Stimulated activated CD4-positive, alpha-beta T cell treated with anti-CD3 and anti-CD28 coated beads, TNF-alpha, amount 100 ng/mL, for 48 hours (primary cell): ENCODE measurements at places on chromosomes 3 and 15.

- DNase-seq, result no peak
Observed at GRCh38 chr3:40827226-40827625, 302.5 kb downstream of the ZNF621 start.

DNA sequence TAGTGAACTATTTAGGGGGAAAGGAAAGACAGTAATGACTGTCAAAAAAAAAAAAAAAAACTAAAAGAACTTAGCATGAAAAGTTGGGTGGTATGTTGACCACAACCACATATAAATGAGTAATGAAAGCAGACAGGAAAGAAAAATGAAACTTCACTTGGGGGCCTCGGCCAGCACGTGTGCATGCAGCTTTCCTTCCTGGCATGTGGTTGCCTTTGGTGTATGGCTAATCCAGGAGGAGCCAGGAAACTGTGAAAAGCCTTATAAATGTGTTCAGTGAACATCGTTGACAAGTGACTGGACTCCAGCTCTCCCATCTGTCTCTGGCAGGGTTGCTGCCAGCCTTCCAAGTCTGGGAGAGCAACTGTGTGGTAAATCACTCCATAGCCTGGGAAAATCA is 195.1 kb downstream of the DTWD1 start:
- no peak for DNase-seq

DNA sequence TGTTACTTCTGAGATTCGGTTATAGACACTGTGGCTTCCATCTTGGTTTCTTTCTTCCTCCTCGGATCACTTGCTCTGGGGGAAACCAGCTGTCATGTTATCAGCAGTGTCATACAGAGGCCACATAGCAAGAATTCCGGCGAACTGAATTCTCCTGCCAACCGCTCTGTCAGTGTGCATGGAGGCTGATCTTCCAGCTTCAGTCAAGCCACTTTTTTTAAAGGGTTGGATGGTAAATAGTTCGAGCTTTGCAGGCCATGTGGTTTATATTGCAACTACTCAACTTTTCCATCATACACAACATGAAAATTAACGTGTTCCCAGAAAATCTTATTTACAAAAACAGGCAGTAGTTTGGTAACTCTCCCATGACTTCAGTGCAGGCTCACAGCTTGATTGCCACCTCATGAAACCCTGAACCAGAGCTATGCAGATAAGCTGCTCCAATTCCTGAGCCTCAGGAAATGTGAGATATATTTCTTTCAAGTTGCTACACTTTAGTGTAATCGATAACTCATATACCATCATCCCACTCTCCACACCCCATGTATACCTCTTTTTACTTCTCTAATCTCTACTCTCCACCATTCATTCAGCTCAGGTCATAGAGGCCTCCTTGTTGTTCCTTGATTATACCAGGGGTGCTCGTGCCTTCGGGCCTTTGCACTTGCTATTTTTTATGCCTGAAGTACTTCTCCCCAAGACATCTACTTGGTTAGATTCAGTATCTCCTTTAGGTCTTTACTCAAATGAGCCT is 7.2 kb downstream of the RPL22L1 start:
- no peak for DNase-seq

- no peak for DNase-seq
Observed at GRCh38 chr3:194133661-194134230, 2.2 kb upstream of the HES1 start.

- DNase-seq, result no peak
Observed at GRCh38 chr3:30659270-30660130, 53.1 kb downstream of the TGFBR2 start.

GRCh38 chr3:59733041-59733809 is 683.4 kb upstream of the CFAP20DC start:
- no peak for DNase-seq

- no peak for DNase-seq
Observed at GRCh38 chr3:53211706-53212702, 43.8 kb downstream of the TKT start.

DNA sequence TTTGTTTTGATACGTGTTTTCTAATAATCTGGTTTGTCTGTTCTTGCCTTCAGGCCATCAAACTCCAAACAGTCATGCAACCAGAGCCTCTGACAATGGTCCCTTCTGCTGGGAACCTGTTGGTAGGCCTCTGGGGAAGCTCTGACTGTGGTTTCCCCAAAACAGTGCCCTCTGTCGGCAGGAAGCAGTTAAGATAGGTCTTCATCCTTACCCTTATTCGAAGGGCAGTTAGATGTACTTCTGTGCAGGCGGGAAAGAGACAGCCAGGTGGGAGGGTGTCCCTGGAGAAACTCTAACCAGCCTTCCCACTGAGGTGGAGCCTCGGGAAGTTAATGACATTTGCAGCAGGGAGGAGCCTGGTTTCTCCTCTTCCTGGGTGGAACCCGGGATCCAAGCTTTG is 81.6 kb upstream of the CHMP2B start:
- DNase-seq, result no peak

DNA sequence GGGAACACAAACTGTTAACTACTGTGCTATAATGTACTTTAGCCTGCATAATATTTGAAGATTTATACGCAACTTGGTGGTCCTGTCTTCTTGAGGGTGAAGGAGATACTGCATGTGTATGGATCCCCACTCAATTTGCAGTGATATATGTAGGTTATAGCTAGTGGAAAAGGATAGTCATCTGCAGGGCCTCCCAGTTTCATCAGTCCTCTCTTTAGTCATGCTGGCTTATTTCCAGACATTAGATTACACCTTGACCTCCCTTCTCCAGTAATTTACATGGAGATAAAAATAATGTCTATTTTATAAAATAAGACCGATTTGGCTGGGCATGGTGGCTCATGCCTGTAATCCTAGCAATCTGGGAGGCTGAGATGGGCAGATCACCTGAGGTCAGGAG is 3.7 kb downstream of the NR1D2 start:
- no peak for DNase-seq

GRCh38 chr15:55549305-55549704 is 38.8 kb downstream of the PYGO1 start:
- DNase-seq, result no peak

DNA sequence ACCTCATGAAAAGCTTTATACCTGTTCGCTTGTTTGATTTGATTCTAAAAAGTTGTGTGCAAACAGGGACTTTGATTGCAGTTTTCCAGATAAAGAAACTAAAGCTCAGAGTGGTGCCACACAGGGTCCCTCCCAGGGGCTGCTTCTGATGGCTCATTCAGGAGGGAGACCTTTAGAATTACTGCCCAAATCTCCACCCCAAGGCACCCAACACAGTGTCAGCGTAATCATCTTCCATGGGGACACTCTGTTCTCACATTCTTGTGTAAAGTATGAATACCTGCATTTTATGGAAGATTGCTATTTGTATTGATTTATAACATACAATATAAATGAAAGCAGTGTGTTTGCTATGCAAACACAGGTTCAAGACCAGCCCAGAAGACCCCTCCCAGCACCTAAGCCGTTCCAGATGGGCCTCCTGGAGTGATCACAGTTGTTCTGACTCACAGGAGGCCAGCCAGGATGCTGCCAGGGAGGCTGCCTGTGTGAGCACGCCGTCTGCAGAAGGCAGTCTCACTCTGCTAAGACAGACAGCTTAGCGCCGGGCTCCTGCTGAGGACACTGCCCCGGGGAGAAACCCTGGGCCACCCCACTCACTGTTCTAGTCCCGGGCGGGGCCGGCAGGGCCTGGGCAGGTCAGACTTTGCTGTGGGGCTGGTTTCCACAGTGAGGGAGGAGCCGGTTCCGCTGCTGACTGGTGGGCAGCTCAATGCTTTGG is 185.6 kb downstream of the FAM43A start:
- DNase-seq, result no peak

DNA sequence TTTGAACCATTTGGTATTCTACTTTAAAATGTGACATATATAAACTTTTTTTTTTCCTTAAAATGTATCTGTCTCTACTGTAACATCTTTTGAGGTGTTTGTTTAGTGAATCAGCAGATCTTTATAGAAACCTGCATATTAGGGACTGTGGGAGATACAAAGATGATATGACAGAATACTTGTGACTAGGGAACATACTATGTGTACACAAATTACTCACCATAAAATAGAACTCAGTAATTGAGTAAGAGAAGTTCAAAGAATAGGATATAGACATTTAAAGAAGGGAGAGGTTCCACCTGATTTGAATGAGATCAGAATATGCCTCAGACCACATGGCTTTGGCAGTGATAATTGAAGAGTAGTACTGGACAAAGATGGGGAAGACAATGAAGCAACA is 47.9 kb downstream of the ATP2C1 start:
- DNase-seq, result no peak

DNA sequence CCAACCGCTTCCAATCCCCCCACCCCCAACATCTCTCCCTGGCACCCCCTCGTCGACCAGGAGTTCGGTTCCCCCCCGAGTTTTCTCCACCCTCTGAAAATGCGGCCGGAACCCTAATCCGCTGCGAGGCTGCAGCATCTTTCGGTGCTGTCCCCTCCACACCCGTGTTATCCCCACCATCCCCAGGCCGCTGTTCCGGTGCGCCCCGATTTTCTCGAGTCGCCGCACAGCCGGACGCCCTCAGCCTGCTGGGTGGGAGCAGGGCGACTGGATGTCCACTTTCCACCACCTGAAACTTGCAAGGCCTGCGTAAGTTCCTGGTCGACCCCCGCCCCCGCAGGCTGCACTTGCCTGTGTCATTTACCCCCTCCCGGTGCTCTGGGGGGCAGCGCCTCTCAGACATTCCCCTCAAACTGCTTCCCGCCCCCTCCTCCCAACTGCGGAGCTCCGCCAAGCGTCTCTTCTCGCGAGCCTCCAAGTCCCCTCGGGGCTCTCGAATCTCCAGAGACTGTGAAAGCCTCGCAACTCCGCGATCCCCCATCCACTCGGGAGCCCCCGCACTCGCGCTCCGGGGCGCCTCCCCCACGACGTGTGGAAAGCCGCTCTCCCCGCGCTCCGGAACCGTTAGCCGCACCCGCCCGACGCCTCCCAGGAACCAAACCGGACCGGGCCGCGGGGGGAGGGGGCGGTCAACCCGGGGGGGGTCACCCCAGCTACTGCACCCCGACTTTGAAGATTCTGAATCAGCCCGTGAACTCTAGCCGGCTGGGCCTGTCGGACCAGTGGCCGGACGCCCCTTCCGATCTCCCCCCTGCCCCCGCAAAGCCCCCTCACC is 566 bp downstream of the ETV5 start:
- DNase-seq, result no peak

GRCh38 chr15:28167042-28167441 is 67.9 kb upstream of the OCA2 start:
- no peak for DNase-seq

DNA sequence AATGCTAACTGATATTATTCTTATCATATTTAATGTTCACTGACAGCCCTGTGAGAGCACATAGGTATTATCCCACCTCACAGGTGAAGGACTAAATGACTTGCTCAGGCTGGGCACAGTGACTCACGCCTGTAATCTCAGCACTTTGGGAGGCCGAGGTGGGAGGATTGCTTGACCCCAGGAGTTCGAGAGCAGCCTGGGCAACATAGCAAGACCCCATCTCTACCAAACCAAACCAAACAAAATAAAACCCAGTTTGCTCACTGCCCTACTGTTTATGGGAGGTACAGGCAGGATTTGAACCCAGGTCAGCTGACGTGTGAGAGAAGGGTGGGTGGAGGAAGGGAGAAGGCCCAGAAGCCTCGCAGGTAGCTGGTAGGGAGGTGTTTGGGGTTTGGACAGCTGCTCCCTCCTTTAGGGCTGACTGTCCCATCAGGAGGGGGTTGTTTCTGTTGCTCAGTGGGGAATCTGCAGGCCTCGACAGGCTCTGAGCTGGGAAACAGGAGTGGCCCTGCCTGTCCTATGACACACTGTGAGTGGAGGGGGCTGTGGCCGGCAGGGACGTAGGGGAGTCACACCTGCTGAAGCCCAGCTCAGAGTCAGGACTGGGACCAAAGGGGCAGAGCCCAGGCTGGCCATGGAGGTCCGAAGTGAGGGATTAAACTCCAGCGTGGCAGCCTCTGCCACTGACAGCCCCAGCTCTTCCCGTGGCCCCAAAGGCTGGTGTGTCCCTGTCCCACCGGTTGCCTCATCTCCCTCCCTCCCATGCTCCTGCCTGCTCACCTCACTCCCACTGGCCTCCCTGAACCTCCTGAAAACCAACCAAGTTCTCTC is 25.3 kb downstream of the BHLHE40 start:
- DNase-seq, result no peak

DNA sequence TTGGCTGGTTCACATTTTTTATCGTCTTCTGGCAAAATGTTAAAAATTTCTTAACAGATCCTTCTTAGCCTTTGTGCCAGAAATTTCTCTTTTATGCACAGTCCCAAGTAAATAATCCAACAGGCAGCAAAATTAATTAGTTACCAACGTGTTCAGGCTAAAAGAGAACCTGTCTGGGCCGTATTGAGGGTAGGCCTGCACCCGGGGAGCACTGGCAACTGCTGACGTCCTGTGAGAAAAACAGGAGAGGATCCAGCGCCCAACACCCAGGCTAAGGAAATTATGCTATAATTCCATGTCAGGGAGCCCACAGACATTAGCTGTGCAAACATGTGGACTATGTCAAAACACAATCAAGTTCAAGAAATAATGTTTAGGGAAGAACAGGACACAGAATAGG is 30.7 kb upstream of the CSTA start:
- no peak for DNase-seq

DNA sequence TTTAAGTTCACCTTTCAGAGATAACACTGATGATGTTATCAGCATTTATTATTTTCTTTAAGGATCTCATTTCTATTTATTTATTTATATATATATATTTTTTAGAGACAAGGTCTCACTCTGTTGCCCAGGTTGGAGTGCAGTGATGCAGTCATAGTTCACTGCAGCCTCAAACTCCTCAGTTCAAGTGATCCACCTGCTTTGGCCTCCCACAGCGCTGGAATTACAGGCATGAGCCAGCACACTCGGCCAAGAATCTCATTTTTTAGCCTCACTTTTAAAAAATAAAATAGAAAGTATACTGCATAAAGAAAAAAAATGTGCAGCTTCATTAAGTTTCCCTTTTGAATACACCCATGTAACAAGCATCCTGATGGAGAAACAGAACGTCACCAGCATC is 35.6 kb downstream of the PLA2G4D start:
- DNase-seq, result no peak

DNA sequence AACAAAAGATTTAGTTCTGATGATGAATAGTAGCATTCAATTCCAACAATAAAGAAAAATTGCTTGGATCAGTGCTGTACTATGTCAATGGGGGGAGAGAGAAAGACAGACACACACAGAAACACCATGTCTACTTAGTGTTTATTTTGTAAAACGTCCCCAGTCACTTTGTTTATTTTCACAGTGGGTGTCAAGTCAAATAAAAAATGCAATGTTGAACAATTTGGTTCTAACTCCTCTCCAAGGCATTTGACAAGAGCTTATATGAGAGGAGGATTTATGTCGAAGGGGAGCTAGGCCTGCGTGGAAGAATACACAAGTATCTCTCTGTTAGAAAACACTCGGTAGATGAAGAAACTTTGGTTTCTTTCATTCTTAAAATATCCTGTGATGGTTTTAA is 201.7 kb upstream of the SLC2A2 start:
- DNase-seq, result no peak
